ENCODE measurements at places on chromosomes 2 and 18.

DNA sequence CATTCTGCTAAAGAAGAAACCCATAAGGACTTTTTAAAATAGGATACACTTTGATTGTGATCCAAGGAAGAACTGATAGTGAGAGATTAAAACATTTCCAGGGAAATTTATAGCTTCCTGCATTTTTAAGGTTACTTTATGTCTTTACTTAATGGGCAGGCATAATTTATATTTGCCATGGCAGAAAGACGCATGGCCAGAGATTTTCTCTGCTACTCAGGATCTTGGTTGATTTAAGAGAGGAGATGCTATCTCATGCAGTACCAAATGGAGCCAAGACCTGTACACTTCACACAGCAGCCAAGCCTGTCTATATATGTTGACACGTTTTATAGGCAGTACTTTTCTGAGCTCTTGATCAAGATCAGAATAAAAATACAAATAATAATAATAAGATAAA is 60.9 kb upstream of the NT5C1B start:
- no peak for DNase-seq

DNA sequence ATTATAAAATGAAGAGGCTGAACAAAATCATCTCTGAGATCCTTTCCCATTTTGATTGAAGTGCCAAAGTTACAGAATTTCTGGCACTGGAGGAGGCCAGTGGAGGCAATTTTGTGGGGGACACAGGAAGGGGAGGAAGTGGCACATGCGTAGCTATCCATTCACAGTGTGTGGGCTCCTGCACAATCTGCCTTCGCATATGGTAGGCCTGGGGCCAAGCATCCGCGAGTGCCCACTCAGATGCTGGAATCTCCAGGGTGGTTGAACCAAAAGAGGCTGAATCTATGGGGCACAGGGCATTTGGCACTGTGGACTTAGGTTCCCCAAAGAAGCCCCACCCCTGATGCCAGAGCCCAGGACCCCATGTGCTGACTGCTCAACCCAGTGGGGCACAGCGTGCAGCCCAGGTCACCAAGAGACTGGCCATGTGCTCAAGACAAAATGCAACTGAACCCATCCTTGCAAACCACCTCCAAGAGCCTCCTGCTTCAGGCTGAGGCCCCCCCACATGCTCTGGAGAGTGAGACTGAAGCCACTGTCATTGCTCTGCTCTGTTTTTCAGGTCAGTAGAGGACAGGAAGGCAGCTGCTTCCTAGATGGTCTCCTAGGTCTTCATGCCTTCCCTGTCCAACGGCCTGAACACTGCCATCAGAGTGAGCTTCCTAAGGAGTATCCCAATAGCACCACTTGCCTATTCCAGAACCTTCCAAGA is 28.5 kb downstream of the ST8SIA5 start:
- no peak for DNase-seq

- no peak for DNase-seq
These were observed 17.6 kb upstream of the TMEM247 start for GRCh38 chr2:46461709-46462171.

GRCh38 chr2:239552213-239552926 is 151.6 kb upstream of the HDAC4 start:
- no peak for DNase-seq

DNA sequence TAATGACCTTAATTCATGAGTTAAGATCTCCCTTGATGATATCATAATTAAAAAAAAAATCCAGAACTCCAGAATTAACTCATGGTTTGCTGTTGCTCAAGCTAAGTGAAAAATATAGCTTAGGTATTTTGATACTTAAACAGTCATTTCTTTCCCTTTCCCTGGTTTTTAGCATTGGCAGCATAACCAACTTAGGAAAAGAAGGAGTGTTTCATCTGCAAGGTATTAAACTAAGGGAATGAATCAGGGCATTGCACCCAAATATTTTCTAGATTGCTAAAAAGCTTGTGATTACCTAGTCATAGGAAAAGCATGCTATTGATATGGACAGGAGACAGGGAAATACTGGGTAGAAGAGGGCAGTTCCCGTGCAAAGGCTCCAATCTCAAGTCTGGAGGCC is 207.2 kb downstream of the LRP1B start:
- peak; percentile 73 for DNase-seq

DNA sequence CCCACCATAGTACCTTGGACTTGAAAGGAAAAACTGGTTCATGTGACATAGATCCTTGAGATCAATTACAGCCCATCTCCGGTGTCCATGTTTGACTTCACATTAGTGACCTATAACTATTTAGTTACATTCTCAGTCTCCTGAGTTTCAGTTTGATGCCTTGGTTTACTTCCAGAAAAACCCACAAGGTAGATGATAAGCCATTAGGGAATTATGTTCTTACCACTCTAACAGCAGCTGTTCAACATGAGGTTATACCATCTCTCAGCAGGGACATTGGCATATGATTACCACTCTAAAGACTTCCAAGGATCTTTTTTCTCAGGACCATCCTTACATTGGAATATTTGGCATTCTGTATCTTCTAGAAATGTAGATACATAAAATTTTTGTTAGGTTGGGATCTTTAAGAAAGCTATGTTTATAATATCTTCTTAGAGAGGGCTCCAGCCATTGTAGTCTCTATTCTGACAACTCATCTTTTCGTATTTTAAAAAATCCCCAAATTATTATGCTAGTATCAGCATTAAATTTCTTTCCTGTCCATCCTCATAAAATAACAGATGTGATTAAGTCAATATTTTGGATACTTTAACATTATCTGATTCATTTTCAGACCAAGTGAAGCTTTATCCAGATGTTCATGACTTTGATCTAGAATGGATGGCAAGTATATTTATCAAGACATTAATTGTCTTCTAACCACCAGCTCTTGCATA is 258.9 kb downstream of the RDH14 start:
- peak; percentile 16 for DNase-seq

DNA sequence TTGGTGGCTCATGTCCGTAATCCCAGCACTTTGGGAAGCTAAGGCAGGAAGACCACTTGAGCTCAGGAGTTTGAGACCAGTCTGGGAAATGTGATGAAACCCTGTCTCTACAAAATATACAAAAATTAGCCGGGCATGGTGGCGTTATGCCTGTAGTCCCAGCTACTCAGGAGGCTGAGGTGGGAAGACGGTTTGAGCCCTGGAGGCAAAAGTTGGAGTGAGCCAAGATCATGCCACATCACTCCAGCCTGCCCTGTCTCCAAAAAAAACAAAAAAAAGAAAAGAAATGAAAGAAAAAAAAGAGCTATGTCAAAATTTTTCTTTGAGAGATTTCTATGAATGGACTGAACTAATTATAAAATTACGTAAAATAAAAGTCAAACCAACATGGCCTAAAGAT is 34.7 kb downstream of the ROCK2 start:
- no peak for DNase-seq

DNA sequence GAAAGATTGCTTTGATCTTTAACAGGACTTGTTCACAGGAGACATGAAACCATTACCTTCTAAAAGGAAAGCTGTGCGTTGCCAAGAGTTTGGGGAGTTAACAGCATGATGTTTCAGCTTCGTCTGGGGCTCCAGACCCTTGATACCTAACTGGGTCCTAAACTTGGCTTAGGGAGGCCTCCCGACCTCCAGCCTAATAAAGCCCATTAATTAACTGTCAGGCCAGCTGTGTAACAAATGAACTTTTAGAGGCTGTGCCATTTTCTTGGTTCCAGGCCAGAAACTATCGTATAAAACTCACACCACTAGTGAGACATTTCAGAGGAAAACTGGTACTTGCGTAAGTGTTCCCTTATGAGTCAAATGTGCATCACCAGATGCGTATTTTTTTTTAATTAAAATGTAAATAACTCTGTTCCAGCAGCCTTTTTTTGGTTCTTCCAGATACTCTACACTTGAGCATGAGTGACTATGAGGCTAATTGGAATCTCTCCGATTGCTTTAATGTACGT is 236.5 kb downstream of the BCL2 start:
- no peak for DNase-seq

DNA sequence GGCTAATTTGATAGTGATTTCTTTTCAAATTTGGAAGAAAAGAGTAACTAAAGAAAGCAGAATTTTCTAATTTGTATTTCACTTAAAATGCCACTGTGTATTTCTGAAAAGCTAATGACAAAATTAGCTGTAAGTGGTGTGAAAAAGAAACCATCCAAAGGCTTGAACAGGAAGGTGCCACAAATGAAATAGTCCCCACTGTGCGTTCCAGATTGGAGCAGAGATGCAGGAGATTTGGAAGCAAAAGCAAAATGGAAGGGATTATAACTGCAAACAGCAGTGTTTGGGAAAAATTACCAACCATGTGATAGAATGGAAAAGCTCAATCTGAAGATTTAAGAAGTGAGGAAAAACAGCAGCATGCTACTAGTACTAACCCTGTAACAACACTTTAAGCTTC is 498.7 kb downstream of the SUCLG1 start:
- DNase-seq, result no peak

DNA sequence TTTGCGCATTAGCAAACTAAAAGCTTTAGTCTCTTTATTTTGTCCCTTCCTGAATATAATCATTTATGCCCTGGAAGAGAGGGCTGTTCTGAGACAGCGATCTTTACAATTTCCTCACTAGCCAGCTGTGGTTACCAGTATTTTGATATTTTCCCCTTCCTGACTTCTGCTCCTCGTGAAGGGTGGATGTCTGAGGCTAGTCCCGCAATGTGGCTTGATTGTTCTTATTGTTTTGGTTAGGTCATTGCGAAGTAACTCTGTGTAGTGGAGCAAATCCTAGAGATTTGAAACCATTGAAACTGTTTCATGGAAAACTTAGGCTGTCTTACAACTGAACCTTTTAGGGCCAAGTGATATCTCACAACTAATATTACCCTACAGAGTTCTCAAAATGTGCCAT is 2.4 kb downstream of the MRPL33 start:
- DNase-seq, result no peak

- no peak for DNase-seq
These were observed 6.5 kb downstream of the DIPK1C start for GRCh38 chr18:74450626-74451025.

- DNase-seq, result peak; percentile 65
These were observed 297.5 kb downstream of the PIEZO2 start for GRCh38 chr18:10851824-10852319.

DNA sequence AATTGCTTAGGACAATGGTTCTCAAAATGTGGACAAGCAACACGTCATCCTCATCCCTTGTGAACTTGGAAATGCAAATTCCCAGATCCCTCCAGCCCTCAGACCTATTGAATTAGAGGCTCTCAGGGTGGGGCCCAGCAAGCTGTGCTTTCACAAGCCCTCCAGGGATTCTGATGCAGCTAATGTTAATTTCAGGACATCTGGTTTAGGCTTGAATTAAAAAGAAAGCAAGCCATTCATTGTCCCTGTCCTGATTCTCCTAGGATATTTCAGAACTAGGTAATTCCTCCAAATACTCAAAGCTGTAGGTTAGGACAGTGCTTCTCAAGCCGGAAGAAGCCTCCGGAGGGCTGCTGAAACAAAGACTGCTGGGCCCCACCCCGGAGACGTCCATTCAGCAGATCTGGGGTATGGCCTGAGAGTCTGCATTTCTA is 26.0 kb upstream of the GLI2 start:
- no peak for DNase-seq

DNA sequence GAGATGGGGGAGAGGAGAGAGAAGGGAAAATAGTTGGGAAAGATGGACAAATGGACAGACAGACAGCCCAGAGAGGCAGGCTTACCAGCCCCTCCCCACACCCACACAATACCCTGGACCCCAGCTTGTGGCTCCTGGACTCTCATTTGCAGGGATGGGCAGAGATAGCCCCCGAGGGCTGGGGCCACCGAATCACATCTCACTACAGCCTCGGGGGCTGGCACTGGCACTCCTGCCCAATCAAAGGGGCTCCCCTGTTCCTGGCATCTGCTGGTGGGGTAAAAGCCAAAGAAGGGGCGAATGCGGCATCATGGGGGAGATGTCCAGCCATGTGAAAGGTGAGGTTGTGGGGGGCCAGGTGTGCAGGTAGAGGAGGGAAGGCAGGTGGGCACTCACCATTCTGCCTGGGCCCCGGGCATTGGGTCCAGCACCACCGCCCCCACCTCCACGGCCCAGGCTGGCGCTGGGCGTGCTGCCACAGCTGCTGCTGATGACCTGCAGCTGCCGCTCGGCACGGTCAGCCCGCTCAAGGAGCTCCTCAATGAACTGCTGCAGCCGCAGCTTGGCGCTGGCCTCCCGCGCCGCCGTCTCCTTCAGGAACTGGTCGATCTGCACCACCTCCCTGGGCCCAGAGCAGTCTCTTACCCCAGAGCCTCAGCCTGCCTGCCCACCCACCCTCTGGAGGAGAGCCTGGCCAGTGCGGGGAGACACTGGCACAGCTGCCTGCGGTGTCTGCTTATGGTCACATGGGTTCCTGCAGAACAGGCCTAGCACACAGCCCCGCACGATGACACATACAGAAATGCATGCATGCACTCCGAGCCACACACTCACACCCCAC is 18.0 kb downstream of the FBXO41 start:
- DNase-seq, result peak; percentile 18

GRCh38 chr2:36915627-36916026 is 50.7 kb downstream of the STRN start:
- no peak for DNase-seq

- no peak for DNase-seq
These were observed 139.4 kb upstream of the GPC1 start for GRCh38 chr2:240296104-240296406.

- DNase-seq, result no peak
These were observed 51.4 kb downstream of the TRAPPC12 start for GRCh38 chr2:3430740-3431490.

GRCh38 chr18:9469685-9470084 is 5.6 kb upstream of the RALBP1 start:
- DNase-seq, result no peak

GRCh38 chr18:48675352-48675761 is 136.5 kb downstream of the CTIF start:
- DNase-seq, result peak; percentile 75

DNA sequence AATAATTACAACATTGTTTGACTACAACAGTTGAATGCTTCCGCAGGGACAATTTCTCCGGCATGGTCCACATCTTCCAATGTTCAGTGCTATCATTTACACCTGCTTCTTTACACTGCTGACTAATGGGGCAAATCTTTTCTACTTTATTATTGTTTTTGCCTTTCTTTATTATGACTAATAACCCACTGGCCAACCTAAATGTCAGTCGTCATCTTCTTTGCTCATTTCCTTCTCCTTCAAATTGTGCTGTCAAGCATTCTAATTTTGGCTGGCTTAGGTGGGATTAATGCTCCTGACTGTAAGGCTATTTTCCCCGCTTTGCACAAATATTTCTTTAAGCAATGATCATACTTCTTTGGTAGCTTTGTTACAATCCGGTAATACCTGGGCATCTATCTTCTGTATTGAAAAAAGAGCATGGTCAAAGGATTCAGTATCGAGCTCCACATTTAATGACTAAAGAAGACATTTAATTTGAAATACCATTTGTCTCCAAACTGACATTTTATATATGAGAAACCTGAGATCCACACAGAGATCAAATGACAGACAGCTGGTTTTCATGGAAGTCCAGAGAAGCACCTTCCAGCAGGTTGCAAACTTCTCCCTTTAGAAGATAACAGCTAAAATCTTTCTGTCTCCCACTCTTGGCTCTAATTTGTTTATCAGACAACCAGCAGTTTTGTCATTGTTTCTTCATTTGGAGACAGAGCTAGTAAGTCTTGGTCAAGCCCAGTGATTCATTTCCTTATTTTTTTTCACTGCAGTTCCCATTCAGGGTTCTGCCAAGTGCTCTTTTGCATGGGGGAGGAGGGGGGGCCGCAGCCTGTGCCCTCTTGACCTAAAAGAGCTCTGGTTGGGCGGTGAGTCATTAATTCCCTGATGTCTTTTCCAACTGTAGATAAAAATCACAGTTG is 132.9 kb downstream of the SOCS6 start:
- DNase-seq, result peak; percentile 90
